MCF 10A (cell line): ENCODE measurements at places on chromosomes 4 and X.

DNA sequence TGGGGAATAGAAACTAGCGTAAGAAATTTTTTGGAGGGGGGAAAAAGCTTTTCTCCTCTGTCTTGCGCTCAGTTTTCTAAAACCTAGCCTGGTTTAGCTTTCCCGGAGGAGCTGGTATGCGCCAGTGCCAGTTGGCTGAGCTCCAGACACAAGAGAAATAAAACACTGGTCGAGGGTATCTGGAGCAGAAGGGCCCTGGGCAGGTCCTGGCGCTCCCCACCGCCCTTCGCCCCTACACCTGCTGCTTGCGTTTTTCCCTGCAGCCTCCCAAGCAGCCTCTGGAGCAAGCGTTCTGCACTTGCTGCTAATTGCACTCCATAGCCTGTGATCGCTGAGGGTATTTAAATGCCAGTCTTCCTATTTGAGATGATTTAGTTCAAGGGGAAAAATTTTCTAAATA, 816 bp downstream of the EREG start:
- DNase-seq: peak; percentile 45

GRCh38 chr4:170979736-170980135, 833.5 kb upstream of the GALNTL6 start:
- DNase-seq: no peak

DNA sequence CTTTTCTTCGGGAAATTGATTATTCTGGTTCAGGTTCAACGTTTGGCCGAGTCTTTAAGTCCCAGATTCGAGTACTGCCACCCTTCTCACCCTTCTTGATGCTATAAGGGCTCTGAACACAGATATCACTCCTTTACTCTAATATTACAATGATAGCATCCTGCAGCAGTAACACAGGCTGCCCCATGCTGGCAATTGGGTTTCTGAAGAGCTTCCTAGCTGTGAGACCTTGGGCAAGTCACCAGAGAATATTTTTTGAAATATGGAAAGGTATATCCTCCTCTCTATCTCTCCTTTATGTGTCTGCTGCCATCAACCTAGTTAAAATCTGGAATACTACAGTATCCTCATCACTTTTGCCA, 297 bp upstream of the MTMR8 start:
- DNase-seq: no peak

- DNase-seq: peak; percentile 34
These were observed 4.0 kb upstream of the C4orf17 start for GRCh38 chr4:99506781-99507180.

GRCh38 chrX:45811326-45811725, 610.6 kb upstream of the DIPK2B start:
- DNase-seq: no peak

DNA sequence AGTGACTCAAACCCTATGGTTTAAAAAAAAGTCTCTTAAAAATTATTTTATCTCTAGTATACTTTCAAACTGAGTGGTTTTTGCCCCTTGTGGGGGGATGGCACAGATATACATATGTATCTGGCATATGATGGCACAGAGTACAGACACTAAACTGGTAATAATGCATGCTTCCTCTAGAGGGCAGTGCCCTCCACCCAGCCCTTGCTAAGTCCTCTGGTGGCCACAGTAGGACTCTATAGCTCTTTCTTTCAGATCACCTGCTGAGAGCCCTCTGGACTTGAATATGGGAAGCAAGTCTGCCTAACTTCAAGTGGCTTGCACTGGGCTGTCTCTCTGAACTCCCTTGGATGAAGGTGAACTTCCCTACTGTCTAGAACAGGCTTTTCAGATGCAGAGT, 66.3 kb downstream of the TSPAN7 start:
- DNase-seq: peak; percentile 57

DNA sequence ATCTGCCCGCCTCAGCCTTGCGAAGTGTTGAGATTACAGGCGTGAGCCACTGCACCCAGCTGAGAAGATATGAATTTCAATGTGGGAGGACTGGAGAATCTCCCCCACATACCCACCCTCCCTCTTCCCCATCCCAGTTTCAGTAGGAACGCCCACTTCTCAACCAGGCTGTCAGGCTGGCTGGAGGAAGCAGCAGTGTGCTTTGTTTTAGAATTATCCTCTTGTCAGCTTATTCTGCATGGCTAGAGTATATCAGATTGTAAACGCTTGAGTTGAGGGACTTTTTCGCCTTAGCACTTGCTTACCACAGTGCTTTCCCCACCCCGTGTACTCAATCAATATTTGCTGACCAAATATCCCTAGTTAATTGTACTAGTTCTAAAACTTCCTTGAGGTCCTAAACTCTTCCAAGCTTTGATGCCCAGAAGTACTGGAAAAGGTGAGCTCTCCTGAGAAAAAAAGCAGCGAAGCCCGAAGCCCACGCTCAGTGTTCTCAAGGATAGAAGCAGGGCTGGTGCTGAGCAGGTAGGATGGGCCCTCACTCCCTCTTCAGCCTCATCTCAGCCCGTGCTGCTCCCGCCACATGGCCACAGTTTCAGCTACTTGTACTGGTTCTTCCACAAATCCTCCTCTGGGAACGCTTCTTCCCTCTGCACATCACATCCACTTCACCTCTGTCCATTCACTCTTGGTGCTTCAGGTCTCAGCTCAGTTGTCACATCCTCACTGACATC, 7.3 kb upstream of the ARHGAP10 start:
- no peak for DNase-seq

- no peak for DNase-seq
These were observed 655.3 kb upstream of the FRG1 start for GRCh38 chr4:189285377-189285776.

GRCh38 chrX:1502853-1503252, 34.1 kb downstream of the P2RY8 start:
- DNase-seq: no peak

GRCh38 chr4:7006411-7006810, 36.8 kb upstream of the TADA2B start:
- DNase-seq: no peak

- no peak for DNase-seq
These were observed 216.0 kb upstream of the TAPT1 start for GRCh38 chr4:16442296-16442695.

DNA sequence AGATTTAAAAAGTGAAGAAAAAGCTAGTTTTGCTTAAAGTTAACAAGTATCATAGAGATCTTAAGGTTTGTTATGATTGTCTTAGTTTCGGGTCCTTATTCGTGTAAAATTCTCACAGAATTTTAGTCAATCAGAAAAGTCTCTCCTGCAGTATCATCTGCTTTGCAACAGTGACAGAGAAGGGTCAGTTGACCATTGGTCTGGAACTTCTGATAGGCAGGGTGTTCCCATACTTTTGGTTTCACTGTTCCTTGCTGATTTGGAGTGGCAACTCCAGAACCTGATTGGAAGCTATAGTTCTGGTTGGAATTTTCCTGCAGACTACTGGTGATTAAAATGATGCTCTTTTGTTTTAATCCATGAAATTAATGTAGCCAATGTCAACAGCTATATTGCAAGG, 1.8 kb downstream of the IL15 start:
- DNase-seq: peak; percentile 18

GRCh38 chrX:15903186-15903681, 48.6 kb upstream of the AP1S2 start:
- DNase-seq: no peak

- peak; percentile 59 for DNase-seq
These were observed 201.0 kb downstream of the SPRY1 start for GRCh38 chr4:123597586-123597985.

GRCh38 chr4:169293343-169294176, 22.8 kb upstream of the SH3RF1 start:
- DNase-seq: no peak

DNA sequence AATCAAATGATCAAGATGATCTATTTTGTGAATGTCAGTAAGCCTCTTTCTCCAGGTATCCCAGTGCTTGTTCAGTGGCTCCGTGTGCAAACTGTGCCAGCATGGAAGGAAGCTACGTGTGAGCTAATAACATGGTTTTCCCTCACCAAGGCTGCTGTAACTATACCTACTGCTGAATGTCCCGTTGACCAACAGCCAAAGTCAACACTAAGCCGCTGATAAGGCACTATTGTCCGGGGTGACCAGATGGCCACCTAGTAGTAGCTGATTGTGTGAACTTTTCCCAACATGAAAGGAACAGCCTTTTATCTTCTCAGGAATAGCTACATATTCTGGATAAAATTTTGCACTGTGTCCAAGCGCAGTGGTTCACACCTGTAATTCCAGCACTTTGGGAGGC, 58.0 kb upstream of the ABCG2 start:
- DNase-seq: no peak

- no peak for DNase-seq
These were observed 47.2 kb upstream of the MSX1 start for GRCh38 chr4:4812145-4812794.

- DNase-seq: no peak
These were observed 4.2 kb downstream of the PRDM8 start for GRCh38 chr4:80201252-80202151.

DNA sequence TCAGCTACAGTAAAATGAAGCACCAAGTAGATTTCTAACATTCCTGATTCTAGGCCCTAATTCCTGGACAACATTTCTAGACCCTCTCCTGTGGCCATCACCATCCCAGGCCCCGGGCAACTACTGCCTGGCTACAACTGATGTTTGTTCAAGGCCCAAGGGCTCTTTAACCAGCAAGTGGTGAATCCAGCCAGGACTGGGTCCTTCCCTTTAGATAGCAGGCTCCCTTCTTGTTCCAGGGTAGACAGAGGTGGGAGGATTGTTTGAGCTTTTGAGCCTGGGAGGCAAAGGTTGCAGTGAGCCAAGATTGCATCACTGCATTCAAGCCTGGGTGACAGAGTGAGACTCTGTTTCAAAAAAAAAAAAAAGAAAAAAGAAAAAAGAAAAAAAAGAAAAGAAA, 12.7 kb upstream of the AADAT start:
- no peak for DNase-seq

DNA sequence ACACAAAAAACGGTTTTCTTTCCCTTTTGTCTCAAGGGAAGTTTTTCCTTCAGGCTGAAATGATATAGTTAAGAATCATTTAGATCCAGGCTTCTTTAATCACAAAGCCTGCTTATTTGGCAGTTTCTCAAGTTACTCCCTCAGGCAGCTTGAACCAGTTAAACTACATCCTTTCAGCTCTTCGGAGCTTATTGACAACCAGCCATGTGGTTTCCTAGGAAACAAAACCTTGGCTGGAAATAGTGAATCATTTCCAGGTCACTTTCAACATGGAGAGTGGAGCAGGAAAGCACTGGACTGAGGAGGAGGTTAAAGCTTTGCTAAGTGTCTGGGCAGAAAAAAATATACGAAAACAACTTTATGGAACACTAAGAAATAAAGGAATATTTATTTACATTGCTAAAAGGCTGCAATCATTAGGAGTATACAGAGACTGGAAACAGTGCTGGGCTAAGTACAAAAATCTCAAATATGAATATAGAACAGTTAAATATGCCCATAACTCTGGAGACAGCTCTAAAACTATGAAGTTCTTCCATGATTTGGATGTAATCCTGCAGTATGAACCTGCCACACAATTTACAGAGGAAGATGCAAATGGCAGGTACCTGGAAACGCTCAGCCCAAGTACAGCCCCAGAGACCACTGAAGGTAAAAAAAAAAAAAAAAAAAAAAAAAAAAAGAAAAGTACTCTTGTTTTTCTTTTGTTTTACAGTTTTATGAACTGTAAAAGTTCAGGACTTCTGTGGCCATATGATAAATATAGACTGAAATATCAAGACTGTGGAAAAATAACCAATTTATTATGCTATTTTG, 23.2 kb upstream of the AASDH start:
- peak; percentile 96 for DNase-seq

DNA sequence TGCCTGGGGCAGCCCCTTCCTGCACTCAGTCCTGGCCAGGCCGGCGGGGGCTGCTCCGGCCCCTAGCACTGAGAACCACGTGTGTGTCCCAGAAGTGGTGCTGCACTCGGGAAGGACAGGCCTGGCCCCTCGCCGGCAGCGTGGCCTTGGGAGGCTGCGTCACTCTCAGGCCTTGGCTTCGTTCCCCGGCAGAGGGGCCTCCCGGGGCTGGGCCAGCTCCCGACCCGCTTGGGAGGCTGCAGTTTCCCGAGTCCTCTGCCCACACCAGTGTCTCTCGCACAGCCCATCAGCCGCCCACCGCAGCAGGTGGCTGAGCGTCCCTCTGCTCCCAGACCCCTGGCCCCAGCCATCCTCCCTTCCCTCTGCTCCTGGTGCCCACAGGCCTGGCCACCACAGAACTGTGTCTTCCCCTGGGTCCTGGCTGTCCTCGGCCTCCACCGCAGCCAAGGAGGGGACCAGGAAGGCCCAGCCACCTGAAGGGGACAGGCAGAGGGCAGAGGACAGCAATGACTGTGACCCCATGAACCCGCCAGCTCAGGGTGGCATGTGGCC, 10.9 kb upstream of the CPLX1 start:
- DNase-seq: no peak

DNA sequence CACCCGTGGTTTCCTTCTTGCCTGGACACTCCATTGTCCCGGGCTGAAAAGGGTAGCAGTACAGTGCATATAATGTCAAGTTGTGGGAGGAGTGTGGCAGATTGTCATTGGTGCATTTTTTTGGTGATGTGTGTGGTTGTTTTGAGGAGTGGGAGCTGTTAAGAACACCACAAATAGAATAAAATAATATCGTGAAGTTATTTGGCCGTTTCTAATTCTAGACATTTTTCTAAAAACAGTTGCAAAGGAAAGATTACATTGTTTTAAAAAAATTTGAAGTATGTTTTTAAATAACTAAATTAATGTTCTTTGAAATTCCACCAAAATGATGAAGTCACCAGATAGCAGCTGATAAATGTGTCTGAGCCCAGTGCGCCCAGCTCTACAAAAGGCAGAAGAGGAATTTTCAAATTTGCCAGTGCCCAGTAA, 1.3 kb downstream of the PKD2 start:
- DNase-seq: no peak

GRCh38 chrX:154793084-154793795, 12.0 kb downstream of the MPP1 start:
- DNase-seq: no peak

DNA sequence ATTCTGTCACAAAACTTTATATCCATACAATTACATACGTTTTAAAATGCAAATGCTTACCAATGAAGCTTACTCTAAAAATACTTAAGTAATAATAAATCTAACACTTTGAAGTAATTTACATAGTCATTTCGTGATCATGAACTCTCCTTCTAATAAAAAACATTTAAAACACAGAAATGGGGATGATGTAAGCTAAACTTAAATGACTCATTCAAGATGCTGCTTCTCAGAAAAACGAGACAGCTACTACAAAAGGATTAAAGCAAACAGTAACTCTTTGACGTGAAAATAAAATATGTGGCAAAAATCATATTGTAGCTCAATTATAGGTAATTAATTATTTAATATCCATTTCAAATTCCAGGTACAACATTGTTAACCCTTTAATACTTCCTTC, 148.7 kb downstream of the FGF16 start:
- no peak for DNase-seq

- no peak for DNase-seq
These were observed 95.9 kb upstream of the RPS6KA3 start for GRCh38 chrX:20362268-20363267.

DNA sequence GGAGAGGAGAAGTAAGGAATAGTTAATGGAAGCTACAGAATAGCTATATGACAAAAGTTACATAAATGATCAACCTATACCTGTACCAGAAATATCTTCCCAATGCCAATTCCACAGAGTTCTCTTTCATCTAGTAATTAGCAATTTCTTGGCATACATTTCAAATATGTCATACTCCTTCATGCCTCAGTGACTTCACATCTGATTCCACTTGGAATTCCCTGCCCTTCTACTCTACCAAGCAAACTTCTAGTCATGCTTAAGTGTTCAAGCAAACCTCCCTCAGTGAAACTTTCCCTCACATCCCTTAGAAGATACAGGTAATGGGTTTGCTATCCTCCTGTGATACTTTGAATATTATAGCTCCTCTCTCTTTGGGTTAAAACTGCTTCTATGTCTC, 127.1 kb downstream of the KLHL13 start:
- DNase-seq: no peak
